ENCODE measurements at places on chromosomes 11 and 22. TPM values are rescaled to one million over a fixed set of nuclear protein-coding genes. Genes with fewer than 3 reads are reported as not detected.

DNA sequence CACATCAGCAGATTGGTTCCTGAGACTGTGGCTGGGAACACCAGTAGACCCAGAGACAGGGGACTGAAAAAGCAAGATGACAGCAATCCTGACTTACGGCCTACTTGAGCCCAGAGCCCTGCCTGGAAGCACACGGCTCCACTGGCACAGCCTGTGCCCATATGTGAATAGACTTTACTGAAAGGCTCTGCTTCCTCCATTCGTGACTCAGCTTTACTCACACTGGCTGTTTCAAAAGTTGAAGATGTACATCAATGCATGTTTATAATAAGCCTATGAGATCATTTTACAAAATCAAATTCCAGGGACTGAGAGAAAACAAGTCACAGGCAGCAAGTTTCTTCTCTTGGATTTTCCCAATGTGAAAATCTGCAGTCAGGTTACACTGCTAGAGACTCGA, 134.6 kb upstream of the TEAD1 start:
- H3K36me3 ChIP-seq = no peaks in the 10 kb centered on the region
- H3K27me3 ChIP-seq = peaks cover 16% of the 10 kb centered on the region
- no peak for DNase-seq

DNA sequence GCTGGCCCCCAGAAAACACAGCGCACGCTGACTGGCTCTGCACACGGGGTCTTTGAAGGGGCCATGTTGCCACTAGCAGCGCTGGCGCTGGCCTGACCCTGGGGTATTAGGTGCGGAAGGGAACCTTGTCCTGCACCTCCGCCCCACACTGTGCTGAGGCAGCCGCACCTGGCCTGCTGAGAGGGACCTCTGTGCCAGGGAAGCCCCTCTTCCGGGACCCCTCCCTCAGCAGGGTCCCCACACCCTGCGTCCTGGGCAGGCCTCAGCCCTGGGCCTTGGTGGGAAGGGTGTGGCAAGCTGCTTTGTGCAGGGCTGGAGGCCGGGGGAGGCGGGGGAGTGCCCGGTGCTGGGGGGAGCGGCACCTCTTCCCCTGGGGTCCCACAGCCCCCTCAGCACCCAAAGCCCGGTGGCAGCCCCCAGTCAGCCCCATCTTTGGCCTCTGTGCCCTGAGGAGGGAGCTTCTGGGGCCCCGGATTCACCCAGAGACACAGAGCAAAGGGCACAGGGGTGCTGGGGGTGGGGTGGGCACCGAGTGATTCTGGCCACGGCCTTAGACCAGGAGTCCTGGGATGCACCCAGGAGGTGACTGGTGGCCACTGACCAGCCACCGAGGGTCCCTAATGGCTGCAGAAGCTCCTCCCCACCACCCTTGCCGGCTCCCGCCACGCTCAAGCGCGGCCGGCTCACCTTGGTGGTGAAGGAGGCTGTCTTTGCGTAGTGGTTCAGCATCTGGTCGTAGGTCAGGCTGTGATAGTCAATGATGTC, 11.4 kb downstream of the TTLL8 start:
- H3K4me1 ChIP-seq = peaks cover 6% of the 10 kb centered on the region
- peaks cover 27% of the 10 kb centered on the region for H3K27me3 ChIP-seq
- H3K4me3 ChIP-seq = no peak overlapping the region
- no peak for DNase-seq
- H3K36me3 ChIP-seq = no peaks in the 10 kb centered on the region
- H3K27ac ChIP-seq = no peak overlapping the region

- no peak for DNase-seq
- no peaks in the 10 kb centered on the region for H3K36me3 ChIP-seq
- H3K27me3 ChIP-seq = no peaks in the 10 kb centered on the region
These were observed 14.3 kb downstream of the MOV10L1 start for GRCh38 chr22:50104141-50104544.

DNA sequence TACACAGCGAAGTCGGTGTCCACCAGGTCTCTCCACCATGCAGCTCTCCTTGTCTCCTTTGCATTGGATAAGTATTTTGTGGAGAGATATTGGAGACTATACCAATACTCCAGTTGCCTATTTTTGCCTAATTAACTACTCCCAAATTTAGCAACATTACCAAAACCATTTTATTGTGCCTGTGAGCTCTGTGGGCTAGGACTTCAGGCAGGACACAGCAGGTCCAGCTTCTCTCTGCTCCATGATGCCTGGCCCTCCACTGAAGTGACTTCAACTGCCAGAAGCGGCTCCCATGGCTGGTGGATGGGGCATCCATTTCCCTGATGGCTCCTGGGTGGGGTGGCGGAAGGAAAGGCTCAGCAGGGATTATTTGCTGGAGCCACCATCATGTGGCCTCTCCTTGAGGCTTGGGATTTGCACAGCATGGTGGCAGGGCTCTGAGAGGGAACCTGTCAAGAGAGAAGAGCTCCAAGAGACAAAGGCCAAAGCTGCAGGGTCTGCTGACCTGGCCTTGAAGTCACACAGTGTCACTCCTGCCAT, 36.9 kb upstream of the MAPK1 start:
- peaks cover 6% of the 10 kb centered on the region for H3K4me1 ChIP-seq
- H3K27ac ChIP-seq = no peak overlapping the region
- no peaks in the 10 kb centered on the region for H3K27me3 ChIP-seq
- H3K36me3 ChIP-seq = no peaks in the 10 kb centered on the region
- DNase-seq = no peak

DNA sequence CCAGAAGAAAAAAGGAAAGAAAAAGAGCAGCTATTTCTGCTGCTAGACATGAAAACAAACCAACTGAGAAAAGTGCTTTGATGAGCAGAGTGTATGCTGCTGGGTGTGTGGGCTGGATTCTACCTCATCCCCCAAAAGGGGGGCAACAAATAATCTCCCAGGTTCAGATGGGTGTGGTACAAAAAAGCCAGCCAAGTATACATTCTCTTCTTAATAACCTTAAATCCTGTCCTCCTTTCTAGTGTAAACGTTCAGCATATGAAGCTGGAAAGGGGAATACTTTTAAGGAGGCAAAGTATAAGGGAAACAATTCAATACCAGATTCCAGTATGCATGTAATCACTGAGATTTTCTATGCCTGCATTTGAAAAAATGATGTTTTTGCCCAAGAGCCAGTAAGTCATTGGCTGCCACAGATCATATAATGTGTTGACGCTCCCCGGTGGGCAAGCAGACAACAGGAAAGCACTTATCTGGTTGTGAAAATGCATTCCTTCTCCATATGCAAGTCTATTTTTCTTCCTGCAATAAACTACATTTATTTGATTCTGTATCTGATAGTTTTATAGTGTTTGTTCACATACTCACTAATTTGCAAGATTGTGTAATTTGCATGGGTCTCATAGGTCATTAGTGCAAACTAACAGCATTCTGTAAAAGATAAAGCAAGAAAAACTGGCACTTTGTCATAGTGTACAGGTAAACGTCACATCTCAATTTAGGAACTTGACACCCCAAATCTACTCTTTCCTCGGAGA, 201.1 kb downstream of the CADM1 start:
- H3K4me1 ChIP-seq = no peaks in the 10 kb centered on the region
- no peaks in the 10 kb centered on the region for H3K36me3 ChIP-seq
- peaks cover 17% of the 10 kb centered on the region for H3K27me3 ChIP-seq
- no peak overlapping the region for H3K4me3 ChIP-seq

- peaks cover 2% of the 10 kb centered on the region for H3K36me3 ChIP-seq
- H3K27ac ChIP-seq = no peak overlapping the region
- H3K4me3 ChIP-seq = no peak overlapping the region
- DNase-seq = peak; percentile 28
- peaks cover 40% of the 10 kb centered on the region for H3K4me1 ChIP-seq
- H3K27me3 ChIP-seq = no peaks in the 10 kb centered on the region
These were observed 155.0 kb upstream of the TIMP3 start for GRCh38 chr22:32646476-32646875.

GRCh38 chr11:46259971-46260560, 17.4 kb upstream of the CREB3L1 start:
- no peaks in the 10 kb centered on the region for H3K36me3 ChIP-seq
- no peak for DNase-seq
- H3K4me3 ChIP-seq = no peak overlapping the region
- no peaks in the 10 kb centered on the region for H3K4me1 ChIP-seq

- no peak for DNase-seq
- H3K27me3 ChIP-seq = no peaks in the 10 kb centered on the region
- no peaks in the 10 kb centered on the region for H3K36me3 ChIP-seq
- peaks cover 8% of the 10 kb centered on the region for H3K4me1 ChIP-seq
- no peak overlapping the region for H3K4me3 ChIP-seq
These were observed 8.4 kb downstream of the YPEL1 start for GRCh38 chr22:21727159-21727558.

DNA sequence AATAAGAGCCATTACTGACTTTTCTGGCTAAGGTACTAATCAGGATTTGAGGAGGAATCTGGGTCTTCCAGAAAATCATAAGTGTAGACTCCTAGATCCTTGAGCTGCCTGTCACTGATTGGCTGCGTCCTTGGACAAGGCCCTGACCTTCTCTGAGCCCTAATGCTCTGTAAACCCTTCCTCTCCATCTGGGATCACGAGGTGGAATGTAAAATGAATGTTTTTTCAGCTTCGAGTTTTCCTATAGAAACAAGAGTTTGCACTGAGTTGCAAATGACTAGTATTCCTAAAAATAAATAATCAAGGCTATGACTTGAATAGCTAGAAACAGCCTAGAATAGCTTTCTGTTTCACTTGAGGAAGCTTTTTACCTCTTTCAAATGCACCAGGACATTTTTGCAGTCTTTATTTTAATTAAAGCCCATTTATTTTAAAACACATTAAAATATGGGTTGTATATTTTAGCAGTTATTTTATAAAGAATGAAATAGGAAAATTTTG, 1.1 kb upstream of the DIXDC1 start:
- no peaks in the 10 kb centered on the region for H3K27me3 ChIP-seq
- H3K36me3 ChIP-seq = peaks cover 9% of the 10 kb centered on the region
- H3K4me3 ChIP-seq = peak overlapping the region; percentile 89
- H3K4me1 ChIP-seq = peaks cover 79% of the 10 kb centered on the region

Gene ZNRF3
- 0.86 TPM for total RNA-seq

Gene CNGA4
- 0.29 TPM for total RNA-seq

Gene RNH1
- total RNA-seq = 95.3 TPM

Gene OR52E5
- not detected for total RNA-seq

Gene SUSD2
- total RNA-seq = 0.60 TPM

Gene C11orf42
- not detected for total RNA-seq
